ENCODE measurements at places on chromosomes 7 and 10. TPM values are rescaled to one million over a fixed set of nuclear protein-coding genes. Genes with fewer than 3 reads are reported as not detected.

ACTL6B gene
- not detected for total RNA-seq

LIPK gene
- total RNA-seq = not detected

FANK1 gene
- total RNA-seq = 1.1 TPM

NPC1L1 gene
- total RNA-seq = 0.12 TPM

EBLN1 gene
- not detected for total RNA-seq

PON3 gene
- not detected for total RNA-seq

GNAT3 gene
- total RNA-seq = not detected

SPDYE1 gene
- total RNA-seq = not detected

DNA sequence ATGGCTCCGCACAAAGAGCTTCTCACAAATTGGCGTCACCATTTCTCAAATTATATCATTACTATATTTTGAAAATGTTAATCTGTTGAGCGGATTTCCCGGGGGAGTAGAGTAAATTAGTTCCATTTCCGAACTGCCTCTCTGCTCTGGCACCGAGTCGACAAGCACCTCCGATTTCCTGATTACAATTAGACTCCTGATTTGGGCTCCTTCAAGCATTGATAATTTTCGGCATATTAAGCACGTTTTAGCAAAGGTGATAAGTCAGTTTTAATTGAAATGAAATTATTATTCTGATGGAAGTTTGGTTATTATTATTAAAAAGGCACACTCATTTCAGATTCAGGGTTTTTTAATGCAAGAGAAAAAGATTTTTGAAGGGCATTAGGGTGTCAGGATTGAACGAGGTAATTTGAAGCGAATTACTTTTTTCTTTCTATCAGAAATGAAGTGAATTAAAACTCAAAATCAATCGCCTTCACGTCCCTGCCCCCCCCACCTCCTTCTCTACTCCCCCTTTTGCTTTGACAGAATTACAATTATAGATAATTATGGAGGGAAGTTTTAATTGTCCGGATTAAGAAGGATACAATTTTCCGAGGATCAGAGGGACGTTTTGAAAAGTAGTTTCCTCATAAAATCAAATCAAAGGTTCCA is 4.0 kb upstream of the UNCX start:
- no peak for DNase-seq

DNA sequence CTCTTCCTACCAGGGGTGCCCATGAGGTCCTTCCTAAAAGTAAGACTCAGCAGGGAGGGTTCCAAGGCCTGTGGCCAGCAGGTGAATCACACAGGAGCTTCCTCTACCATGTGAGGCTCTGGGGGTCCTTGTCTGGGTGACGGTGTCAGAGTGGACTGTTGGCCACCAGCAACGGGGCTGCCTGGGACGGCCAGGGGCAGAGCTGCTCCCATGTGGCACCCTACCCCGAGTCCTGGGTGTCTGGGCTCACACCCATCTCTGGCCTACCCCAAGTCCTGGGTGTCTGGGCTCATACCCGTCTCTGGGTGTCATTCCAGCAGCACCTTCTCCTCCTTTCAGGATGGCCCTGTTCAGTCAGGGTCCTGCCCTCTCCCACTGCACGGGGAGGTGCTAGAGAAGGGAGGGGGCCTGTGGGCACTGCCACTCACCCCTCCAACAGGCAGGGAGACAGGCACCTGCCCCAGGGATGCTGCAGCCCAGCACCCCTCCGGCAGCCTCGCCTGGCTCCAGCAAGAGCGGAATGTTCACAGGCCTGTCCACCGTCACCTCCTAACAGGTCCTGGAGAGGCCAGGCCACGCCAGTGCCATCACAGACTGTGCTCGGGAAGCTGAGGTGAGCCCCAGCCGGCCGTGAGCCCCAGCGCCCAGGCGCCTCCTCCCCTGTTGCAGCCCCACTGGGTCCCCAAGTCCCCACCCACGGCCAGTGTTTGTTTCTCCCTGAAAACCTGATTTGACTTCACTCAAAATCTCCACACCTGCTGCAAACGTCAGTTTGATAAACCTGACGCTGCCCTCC is 143.7 kb downstream of the PTPRN2 start:
- no peak for DNase-seq

DNA sequence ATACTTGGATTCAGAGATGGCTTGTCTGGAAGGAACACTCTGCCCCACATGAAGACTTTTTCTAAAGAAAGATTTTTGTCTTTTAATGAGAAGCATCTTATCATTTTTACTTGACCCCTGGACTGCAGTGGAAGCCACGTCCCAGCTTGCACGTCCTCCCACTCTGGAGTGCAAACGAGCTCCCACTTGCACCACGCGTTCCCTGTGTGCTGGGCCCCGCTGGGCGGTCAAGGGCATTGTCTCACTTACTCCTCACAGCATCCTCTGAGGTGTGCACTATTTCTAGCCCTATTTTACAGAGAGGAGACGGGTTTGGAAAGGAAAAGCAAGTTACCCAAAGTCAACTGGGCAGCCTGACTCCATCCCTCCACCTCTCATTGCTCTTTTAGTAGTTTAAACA is 175.2 kb downstream of the HIBADH start:
- DNase-seq = no peak

GRCh38 chr7:28591725-28592349 is 179.5 kb downstream of the CREB5 start:
- no peak for DNase-seq

DNA sequence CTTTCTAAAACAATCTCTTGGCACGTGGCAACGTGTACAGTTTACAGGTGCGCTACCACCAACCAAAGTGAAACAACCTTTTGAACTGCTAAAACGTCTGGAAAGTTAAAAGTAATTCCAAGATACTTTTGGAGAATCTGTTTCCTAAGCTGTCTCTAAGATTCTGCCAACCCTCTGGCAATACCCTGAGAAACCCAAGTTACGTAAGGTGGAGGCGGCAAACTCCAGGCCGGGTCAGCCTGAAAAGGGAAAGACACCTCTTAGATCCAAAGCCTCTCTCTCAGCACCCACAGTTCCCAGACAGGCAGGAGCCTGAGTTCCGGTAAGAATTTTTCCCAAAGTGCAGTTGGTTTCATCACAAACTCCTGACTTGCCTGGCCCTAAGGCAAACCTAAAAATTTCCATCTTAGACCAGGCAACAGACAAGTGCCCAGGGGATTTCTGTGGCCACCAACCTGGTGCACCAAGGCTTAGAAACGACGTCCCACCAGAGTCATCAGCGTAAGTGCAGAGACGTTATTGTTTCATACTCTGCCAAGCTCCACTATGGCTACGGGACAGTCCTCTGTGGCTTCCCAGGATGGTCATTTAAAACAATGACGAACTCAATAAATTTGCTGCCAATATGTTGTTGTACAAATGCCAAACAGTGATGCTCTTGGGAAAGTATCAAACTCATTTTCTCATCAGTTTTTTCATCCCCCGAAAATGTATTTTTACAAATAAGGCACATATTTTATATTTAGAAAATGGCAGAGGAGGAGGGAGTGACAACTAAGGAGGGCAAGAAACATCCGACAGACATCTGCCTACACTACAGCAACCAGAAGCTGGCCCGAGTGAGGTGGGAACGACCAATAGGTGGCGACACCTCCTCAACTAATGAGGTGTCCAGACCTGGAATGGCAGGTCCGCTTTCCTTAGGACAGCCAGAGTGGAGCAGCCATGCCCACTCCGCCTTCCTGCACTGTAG is 205.8 kb upstream of the FRMD4A start:
- peak; percentile 42 for DNase-seq

DNA sequence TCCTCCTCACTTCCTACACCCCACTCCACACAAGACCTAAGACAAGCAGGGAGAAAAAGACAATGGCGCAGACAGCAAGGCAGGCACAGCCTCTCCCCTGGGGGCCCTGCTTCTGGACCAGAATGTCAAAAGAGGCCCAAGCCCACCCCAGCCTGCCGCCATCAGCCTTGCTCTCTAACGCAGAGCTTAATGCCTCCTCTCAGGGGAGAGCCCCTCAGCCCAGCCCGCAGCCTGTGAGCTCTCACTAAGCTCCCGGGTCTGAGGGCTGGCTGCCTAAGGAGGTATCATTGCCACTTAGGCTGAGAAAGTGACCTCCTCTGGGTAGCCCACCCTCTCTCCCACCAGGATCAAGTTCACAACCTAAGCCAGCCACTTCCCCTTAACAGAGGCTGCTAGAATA is 16.7 kb downstream of the SLIT1 start:
- no peak for DNase-seq

DNA sequence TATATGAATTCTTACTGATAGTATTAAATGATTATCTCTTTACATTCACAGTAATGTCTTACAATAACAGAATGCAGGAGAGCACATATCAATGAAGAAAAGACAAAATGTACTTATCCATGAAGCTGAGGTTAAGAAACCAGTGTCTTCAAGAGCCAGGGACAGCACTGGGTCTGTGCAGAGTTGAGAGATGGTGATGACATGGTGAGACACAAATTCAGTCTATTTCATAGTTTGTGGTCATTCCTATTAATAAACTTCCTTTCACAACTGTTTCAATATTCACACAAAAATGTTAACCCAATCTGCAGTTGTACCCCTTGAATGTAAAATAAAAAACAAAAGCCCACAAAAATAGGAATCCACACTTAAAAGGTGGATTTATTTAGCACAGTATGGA is 5.3 kb upstream of the MAGI2 start:
- no peak for DNase-seq

GRCh38 chr7:143504937-143505297 is 27.2 kb downstream of the TAS2R41 start:
- no peak for DNase-seq

GRCh38 chr7:95180-95862 is 97.0 kb upstream of the FAM20C start:
- no peak for DNase-seq

- DNase-seq = no peak
Measured at GRCh38 chr10:78130966-78131710, 97.5 kb downstream of the RPS24 start.

GRCh38 chr7:22894546-22894945 is 71.9 kb upstream of the TOMM7 start:
- no peak for DNase-seq

- DNase-seq = no peak
Measured at GRCh38 chr10:48700493-48700892, 15.8 kb downstream of the WDFY4 start.

GRCh38 chr10:16049050-16049449 is 188.7 kb upstream of the MINDY3 start:
- no peak for DNase-seq

GRCh38 chr10:122485670-122486069 is 24.3 kb downstream of the HTRA1 start:
- DNase-seq = no peak

GRCh38 chr10:98267069-98267893 is 713 bp downstream of the LOXL4 start:
- no peak for DNase-seq

DNA sequence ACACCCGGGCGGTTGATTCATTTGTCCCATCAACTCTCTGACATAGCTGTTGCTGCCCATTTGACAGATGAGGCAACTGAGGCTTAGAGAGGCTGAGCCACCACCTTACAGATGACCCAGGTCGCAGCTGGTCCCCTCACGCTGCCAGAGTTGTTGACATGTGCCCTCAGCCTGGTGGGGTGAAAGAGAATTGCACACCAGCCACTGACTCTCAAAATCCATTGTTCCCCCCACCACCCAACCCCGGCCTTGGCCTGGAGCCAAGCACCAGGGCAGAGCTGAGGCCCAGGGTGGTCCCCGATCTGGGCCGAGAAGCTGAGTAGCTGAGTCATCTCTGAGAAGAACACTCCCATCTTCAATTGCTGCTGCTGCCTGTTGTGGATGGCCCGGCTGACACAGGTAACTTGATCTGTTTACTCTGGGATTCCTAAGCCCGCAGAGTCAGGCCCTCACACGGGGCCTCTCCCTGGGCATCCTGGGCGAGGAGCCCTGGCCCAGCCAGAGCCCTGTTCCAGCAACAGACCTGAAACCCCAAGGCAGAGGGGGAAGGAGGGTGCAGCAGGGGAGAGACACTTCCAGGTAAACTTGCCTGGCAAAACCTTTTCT is 27.5 kb downstream of the PVRIG start:
- no peak for DNase-seq

- DNase-seq = no peak
Measured at GRCh38 chr7:126450269-126450671, 802.5 kb downstream of the GRM8 start.

GRCh38 chr7:121446526-121446925 is 50.4 kb upstream of the FAM3C start:
- DNase-seq = no peak

GRCh38 chr7:116713918-116714317 is 41.9 kb downstream of the MET start:
- no peak for DNase-seq

DNA sequence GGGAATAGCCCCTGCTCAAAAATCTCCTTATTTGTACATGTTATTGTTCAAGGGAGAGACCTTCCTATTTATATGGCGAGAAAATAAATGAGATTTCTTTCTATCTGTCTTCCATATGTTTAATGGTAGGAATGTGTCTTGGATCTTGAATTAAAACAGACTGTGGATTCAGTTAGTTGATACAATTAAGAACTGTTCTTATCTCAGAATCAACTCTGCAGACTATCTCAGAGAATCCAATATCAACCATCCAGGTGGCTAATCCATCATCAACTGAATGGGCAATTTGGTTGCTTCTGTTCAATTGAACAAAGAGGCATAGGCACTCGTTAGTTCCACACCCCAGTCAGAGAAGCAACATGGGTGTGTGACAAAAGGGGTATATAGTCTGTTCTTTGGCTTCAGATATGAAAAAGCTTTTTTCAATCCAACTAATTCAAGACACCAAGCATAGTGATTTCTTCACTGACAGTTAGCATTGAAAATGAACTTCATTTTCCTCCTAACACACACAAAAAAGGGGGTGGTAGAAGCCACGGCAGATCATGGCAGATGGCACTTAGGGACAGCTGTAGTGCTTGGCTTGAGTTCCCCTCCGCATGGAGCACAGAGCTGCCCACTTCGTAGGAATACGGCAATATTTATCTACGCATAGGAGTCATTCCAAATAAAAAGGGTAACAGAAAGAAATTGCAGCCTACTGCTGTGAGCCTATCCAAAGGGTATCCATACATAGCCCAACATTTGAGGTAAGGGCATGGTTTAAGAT is 135.9 kb downstream of the KIAA1217 start:
- no peak for DNase-seq

GRCh38 chr10:78976825-78977755 is 91.7 kb upstream of the ZMIZ1 start:
- DNase-seq = no peak

DNA sequence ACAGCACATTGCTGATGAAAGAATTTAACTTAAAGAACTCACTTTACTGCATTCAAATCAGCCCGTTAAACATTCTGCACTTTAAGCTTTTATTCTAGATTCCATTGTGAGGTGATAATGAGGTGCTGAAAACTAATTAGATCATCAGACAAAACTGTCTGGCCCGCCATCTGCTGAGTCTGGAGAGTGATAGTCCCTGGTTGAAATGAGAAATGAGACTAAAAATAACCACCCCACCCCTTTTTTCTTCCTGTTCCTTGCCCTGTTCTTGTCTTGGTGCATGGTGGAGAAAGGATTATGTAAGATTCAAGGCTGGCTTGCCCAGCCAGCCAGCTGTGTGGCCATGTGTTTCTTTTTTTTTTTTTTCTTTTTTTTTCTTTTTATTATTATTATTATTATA is 277.0 kb upstream of the COBL start:
- DNase-seq = no peak

GRCh38 chr10:50528206-50528605 is 95.5 kb downstream of the SGMS1 start:
- no peak for DNase-seq

All from activated T-cell treated with anti-CD3 and anti-CD28 coated beads, Interleukin-2, amount 50 U/mL, for 72 hours (primary cell).